ENCODE measurements at places on chromosomes 7 and 10.
A peak's percentile ranks its signal among the peaks of the same experiment; 100 is the strongest.

- DNase-seq, result no peak
These were observed 153.1 kb downstream of the ZNF365 start for GRCh38 chr10:62527019-62527827.

- DNase-seq, result no peak
These were observed 67.3 kb downstream of the SPDYE5 start for GRCh38 chr7:75559355-75559975.

DNA sequence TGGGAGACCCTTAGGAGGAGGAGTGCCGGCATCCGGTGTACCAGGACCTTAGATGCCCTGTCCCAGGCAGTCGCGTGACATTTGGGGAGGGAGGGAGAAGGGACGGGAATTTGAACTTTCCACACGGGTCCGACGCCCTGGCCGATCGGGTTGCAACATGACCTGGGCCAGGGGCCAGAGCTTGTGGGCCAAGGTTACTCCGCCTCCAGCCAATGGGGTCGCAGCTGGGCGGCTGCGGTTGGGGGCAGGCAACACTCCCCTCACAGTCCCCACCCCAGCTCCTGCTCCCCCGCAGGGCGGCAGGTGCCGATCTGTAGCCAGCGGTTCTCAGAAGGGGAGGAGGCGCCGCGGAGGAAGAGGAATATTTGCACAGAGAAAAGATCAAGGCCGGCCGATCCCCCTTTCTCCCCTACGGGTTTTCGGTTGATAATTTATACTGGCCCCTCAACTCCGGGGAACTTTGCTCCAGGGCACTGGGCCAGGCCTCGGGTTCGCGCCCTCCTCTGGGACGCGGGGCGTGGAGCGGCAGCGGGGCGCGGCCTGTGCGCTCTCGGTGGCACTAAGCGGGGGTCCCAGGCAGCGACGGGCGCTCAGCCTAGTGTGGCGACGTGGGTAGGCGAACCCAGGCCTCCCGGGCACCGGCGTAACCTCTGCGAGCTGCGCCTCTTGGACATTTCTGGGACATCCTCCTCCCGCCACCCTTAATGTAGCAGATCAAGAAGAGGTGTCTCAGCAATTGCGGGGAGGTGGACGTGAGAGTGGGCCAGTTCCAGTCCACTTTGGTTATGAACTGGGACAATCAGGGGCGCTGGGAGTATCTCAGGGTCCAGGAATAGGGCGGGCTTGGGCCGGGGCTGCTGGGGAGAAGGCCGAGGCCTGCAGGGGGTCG is 1.2 kb downstream of the MLXIPL start:
- DNase-seq, result no peak

- DNase-seq, result no peak
These were observed 443.8 kb downstream of the GPAM start for GRCh38 chr10:111739874-111740139.

GRCh38 chr7:1563981-1564602 is 5.7 kb downstream of the PSMG3 start:
- no peak for DNase-seq

DNA sequence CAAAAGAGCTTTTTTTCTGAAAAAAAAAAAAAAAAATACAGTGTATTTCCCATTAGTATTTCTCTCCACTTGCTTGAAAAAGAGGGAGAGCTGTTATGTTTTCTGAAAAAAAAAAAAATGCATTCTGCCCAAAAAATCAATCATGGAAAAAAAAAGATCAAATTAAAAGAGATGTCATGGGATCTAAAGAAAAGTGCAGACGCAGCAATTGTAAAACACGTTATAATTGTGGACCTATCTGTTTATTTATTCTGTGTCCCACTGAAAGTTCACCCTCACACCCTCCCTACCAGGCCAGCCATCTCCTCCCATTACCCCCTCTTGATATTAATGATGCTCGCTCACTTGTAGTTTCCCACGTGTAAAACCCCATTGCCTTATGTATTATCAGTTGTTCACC is 674.0 kb upstream of the C7orf33 start:
- no peak for DNase-seq

- no peak for DNase-seq
These were observed 7.4 kb downstream of the ZNF746 start for GRCh38 chr7:149490083-149490760.

DNA sequence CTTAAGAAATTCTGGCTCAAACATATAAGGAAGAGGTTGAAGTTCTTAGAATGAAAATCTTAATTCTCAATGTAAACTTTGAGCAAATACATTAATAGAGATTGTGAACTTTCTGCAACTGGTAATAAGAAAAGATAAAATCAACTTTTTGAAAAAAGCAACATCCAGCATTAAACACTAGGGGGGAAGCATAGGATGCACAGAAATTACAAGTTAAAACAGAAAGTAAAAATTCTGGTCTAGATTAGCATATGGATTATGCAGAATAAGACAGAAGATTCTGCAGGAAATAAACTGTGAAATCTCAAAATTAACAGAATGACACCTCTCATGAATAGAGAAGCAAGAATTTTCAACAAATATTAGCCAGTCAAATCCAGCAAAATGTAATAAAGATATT is 38.0 kb upstream of the CAV2 start:
- DNase-seq, result no peak

GRCh38 chr7:137813541-137813940 is 33.2 kb downstream of the DGKI start:
- no peak for DNase-seq

- DNase-seq, result no peak
These were observed 41.9 kb downstream of the NKX6-2 start for GRCh38 chr10:132743925-132744490.

GRCh38 chr10:53102424-53102823 is 329.8 kb upstream of the MBL2 start:
- no peak for DNase-seq

- DNase-seq, result no peak
These were observed 5.9 kb upstream of the MYPN start for GRCh38 chr10:68103261-68103878.

DNA sequence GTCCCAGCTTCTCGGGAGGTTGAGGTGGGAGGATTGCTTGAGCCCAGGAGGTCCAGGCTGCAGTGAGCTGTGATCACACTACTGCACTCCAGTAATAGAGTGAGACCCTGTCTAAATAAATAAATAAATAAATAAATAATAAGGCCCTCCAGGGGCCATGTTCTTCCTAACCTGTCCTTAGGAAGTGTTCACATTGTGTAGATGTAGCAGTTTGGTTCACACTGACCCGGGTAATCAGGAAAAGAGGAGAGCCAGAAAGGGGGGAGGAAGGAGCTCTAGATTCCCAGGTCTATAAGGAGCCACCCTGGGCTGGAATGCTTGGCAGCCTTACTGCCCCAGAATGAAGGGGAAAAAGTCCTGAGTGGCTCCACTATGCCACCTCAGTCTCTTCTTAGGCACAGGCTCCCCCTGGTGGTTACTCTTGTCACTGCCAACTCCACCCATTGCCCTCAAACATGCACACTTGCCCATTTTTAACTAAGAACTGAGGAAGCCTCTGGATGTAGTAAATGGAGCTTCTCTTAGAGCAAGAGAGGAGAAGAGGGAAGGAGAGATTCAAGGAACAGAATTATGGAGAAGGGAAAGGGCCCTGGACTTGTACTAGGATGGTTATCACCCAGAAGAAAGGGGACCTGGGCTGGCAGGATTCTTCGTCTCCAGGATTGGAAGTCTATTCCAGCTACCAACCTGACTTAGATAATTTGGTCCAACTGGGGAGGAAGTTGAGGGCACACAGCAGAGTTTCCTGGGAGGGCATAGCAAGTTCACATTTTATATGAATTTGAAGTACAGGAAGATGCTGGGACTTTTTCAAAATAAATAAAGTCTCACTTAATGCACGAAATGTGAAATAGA is 7.8 kb downstream of the HPS6 start:
- DNase-seq, result peak; percentile 92

- no peak for DNase-seq
These were observed 27.0 kb downstream of the BLNK start for GRCh38 chr10:96244354-96244753.

GRCh38 chr10:68052463-68052862 is 22.6 kb downstream of the HERC4 start:
- peak; percentile 34 for DNase-seq

GRCh38 chr7:7665031-7665430 is 24.5 kb downstream of the UMAD1 start:
- DNase-seq, result no peak

DNA sequence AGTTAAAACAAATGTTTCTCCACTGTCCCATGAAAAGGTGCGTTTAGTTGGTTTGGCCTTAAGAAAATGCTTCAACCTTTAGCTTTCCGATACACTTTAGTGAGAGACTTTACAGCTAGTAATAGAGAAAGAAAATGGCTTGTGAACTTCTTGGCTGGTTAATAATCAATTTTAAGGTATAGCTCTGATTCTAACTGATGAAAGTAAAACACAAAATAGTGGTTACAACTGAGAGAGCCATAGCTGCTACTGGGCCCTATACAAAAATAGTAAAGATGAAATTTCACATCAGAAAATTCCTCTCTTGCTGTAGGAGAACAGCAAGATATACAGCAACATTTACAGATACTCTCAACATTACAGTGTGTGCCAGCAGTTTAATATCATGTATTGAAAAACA is 371.4 kb downstream of the PHTF2 start:
- no peak for DNase-seq

DNA sequence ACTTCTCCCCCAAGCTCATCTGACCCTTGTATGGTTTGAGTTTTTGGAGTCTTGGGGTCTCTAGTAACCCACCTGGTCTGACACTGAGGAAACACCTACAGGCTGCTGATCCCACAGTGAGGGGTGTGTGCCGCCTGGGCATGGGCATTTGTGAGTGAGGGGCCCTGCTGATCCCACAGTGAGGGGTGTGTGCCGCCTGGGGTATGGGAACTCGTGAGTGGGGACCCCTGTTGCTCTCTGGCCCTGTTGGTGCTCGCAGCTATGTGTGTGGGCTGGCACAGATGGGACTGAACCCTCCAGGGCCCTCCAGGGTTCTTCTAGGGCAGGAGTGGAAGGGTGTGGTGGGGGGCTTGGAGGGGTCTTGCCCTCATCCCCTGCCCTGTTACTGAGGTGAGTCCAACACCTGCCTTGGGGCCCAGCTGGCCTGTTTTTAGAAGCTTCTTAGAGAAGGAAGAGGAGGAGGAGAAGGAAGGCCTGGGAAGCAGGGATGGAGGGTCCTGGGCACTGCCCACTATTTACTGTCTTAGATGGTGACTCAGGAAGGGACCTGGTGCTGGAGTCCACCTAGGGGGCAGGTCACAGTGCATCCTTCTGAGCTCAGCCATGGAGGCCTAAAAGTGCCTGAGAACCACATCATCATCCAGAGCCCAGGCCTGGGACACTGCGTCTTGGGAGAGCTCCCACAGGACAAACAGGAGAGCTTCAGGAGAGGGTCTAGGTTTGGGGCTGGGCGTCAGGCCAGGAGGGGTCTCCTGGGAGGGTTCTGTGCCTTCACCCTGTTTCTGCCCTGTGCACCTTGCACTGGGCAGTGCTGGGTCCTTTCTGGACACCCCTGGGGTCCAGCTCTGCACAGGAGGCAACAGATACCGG is 36.2 kb upstream of the ZNF716 start:
- DNase-seq, result no peak

GRCh38 chr7:92057375-92057774 is 76.9 kb downstream of the CYP51A1 start:
- no peak for DNase-seq

DNA sequence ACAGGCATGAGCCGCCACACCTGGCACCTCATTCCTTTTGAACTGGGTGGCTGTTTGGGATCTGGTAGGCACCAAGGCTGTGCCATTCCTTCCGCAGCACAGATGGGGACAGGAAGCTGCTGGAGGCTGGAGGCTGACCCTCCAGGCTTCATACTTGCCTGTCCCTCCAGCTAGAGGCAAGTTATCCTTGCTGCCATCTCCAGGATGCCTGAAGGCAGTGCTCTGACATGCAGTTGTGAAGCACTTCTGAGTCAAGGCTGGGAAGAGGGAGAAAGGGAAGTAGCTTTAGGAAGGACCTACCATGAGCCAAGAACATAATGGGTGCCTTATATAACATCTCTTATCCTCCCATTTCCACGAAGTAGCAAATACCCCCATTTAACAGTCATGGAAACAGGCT is 9.5 kb downstream of the MARVELD1 start:
- DNase-seq, result no peak

DNA sequence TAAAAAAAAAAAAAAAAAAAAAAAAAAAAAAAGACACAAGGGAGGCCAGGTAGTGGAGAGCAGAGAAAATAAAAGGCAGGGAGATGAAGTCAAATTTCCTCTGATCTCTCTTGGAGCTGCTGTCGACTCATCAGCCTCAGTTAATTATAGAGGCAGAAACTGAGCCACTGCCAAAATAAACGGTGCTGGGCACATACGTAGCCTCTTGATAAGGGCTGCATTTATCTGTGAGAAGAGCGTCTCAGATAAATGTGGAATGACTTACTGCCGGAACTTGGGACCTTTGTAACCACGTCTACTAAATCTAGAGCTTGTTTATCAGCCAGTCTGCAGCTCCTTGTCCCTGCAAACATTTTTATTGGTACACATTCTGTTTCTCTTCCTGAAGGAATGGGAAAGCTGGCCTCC is 162.3 kb downstream of the BAMBI start:
- DNase-seq, result peak; percentile 1

GRCh38 chr7:132488634-132489302 is 87.5 kb downstream of the PLXNA4 start:
- no peak for DNase-seq

GRCh38 chr7:157609516-157609915 is 272.7 kb downstream of the DNAJB6 start:
- no peak for DNase-seq

DNA sequence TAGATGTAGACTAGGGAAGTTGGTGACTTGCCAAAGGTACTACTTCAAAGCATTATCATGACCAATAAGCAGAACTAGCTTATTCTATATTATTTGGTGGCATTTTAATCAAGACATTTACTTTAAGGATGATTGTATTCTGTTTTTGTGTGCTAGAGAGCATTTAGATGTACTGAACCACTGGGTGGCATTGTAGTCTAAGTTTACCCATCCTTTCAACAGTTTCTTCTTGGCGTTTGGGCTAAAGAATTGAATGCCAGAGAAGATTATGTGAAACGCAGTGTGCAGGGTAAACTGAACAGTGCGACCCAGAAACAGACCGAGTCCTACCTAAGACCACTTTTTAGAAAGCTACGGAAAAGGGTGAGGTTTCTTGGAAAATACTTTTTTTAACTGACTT is 26.8 kb downstream of the PRPF18 start:
- peak; percentile 72 for DNase-seq

GRCh38 chr10:124626759-124627380 is 117.3 kb downstream of the FAM53B start:
- no peak for DNase-seq

DNA sequence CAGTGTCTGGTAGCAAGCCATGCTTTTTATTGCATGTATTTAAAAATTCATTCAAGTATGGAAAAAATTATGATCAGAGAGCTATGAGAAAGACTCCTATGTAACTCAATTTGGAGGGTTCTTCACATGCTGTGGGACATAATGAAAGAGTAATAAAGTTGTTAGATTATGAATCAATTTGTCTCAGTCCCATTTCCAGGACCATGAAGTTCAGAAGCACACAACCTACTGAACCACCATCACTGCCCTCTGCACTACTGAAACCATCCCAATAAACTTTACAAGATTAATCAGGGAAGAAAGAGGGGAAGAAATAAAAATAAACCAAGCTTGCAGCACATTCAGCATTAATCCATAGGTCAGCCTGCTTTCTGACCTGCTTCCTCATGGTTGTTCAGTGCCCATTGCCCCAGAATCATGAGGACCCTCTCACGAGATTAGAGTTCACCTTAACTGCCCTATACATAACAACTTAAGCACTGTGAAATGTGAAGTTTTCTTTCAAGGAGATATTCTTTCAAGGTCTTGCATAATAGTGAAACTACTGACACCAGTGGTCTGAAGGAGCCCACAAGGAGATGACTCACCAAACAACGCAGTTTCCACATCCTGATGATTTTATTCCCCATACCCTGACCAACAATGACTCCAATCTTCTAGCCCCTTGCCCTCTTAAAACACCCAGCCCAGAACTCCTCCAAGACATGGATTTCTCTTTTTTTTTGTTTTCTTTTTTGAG is 171.5 kb upstream of the ADCY1 start:
- no peak for DNase-seq

All from dermis blood vessel endothelial cell (primary cell).